ENCODE measurements at places on chromosomes 6 and 20. TPM values are rescaled to one million over a fixed set of nuclear protein-coding genes. Genes with fewer than 3 reads are reported as not detected.

TCF19 gene
- total RNA-seq: 4.8 TPM

SGK2 gene
- total RNA-seq: 56.8 TPM

MAK gene
- 0.09 TPM for total RNA-seq

OR2H2 gene
- not detected for total RNA-seq

CSNK2A1 gene
- total RNA-seq: 91.6 TPM

GSTA2 gene
- 113 TPM for total RNA-seq

VTA1 gene
- 33.3 TPM for total RNA-seq

PPIL4 gene
- 21.1 TPM for total RNA-seq

PSMB8 gene
- 73.7 TPM for total RNA-seq

MDFI gene
- total RNA-seq: 7.3 TPM

DPM1 gene
- 31.7 TPM for total RNA-seq

RBM24 gene
- total RNA-seq: 4.2 TPM

MYBL2 gene
- total RNA-seq: 1.6 TPM

SOBP gene
- total RNA-seq: 11.0 TPM

WFDC2 gene
- 144 TPM for total RNA-seq

RIPPLY2 gene
- total RNA-seq: not detected

ZKSCAN4 gene
- total RNA-seq: 6.4 TPM

RGS19 gene
- 18.2 TPM for total RNA-seq

MUC21 gene
- 7.1 TPM for total RNA-seq

CLIC1 gene
- total RNA-seq: 394 TPM

ECT2L gene
- total RNA-seq: 0.14 TPM

NHSL1 gene
- 44.3 TPM for total RNA-seq

DNMT3B gene
- total RNA-seq: 2.0 TPM

CHRNA4 gene
- not detected for total RNA-seq

OPN5 gene
- total RNA-seq: not detected

RAET1L gene
- not detected for total RNA-seq

PGC gene
- 6.7 TPM for total RNA-seq

PABPC1L gene
- total RNA-seq: 64.4 TPM

POM121L2 gene
- total RNA-seq: not detected

PNISR gene
- 104 TPM for total RNA-seq

RIN2 gene
- total RNA-seq: 88.7 TPM

DDR1 gene
- 457 TPM for total RNA-seq

SLC2A10 gene
- total RNA-seq: 21.8 TPM

ANGPT4 gene
- 0.20 TPM for total RNA-seq

MBOAT1 gene
- total RNA-seq: 44.2 TPM

TSBP1 gene
- total RNA-seq: not detected

GDAP1L1 gene
- total RNA-seq: not detected

MAP1LC3A gene
- 94.4 TPM for total RNA-seq

WFDC10B gene
- total RNA-seq: 0.49 TPM

EPHA7 gene
- 11.3 TPM for total RNA-seq

MUCL3 gene
- 93.5 TPM for total RNA-seq

GSTA4 gene
- total RNA-seq: 19.9 TPM

SLC22A2 gene
- total RNA-seq: 1.4 TPM

HECA gene
- total RNA-seq: 31.8 TPM
